ENCODE measurements at places on chromosomes 6 and 20. TPM values are rescaled to one million over a fixed set of nuclear protein-coding genes. Genes with fewer than 3 reads are reported as not detected.

Gene WFDC10B
- total RNA-seq: not detected

Gene PROCR
- 2.3 TPM for total RNA-seq

Gene TBX18
- not detected for total RNA-seq

Gene ANKRD66
- total RNA-seq: not detected

Gene ADGB
- total RNA-seq: not detected

Gene TREML2
- total RNA-seq: 11.0 TPM

Gene CFB
- 3.6 TPM for total RNA-seq

Gene C4B
- 5.2 TPM for total RNA-seq

Measured in activated naive CD4-positive, alpha-beta T cell treated with anti-CD3 and anti-CD28 coated beads, Interleukin-2, amount 50 U/mL, for 72 hours (primary cell).